ENCODE measurements at places on chromosomes 5 and 9.

GRCh38 chr5:11524188-11524587 lies 380.1 kb downstream of the CTNND2 start:
- DNase-seq: no peak

GRCh38 chr5:2003690-2004365 lies 121.1 kb upstream of the IRX4 start:
- DNase-seq: no peak

DNA sequence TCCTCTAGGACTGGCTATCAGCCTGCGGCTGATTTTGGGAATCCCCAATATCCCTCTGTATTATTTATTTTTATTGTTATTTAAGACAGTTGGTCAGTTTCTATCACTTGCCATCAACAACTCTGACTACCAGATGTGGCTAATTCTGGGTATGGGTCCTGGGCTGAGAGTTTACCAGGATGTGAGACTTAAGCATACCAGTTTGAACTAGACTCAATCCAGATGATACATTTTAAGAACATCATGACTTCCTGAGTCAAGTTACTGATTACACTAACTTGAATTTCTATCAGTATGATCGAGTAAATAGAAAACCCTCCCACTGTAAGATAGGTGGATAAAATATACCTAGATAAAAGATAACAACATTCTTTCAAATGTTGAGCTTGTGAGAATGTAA lies 634.0 kb downstream of the MAT2B start:
- no peak for DNase-seq

- DNase-seq: peak; percentile 98
These were observed at the start of gene GPX3 for GRCh38 chr5:151020304-151021110. Gene GPX3 (plus strand): TSS chr5:151020591. CDS start chr5:151020655, 64 bp downstream.

DNA sequence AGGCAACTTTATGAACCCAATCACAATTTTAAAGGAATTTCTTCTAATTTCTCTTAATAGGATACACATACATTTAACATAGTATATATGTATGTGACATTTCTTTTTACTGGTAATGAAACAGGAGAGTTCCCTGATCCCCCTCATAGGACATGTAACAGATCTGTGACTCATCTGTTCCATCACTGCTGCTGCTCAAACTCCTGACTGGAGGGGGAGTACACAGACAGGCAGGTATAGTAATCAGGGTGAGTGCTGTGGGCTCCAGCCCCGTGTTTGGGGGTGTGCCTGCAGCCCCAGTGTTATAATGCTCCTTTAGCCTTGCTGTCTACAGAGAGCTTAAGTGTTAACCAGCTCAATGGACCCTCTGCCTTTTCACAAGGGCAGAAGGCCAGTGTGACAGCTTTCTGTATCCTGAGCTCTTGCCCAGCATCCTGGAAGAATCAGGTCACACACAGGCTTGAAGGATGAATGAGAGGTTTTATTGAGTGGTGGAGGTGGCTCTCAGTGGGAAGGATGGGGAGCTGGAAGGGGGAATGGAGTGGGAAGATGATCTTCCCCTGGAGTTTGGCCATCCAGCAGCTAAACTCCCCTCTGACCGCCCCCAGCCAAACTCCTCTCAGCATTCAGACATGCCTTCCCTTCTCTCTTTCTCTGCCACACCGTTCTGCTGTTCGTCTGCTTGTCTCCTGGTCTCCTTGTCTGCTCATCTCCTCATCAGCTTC lies 161.3 kb downstream of the ZNF608 start:
- DNase-seq: no peak

All from right atrium auricular region (tissue), 2 donors.